HT-29 (cell line): ENCODE measurements at places on chromosomes 6 and 20. TPM values are rescaled to one million over a fixed set of nuclear protein-coding genes. Genes with fewer than 3 reads are reported as not detected.
A peak's percentile ranks its signal among the peaks of the same experiment; 100 is the strongest.

MYO6 gene
- 28.8 TPM in 2 replicates for total RNA-seq

POM121L2 gene
- total RNA-seq = not detected in 2 replicates

TP53TG5 gene
- 0.23 and 1.6 TPM in 2 replicates for total RNA-seq

SRSF12 gene
- not detected in 2 replicates for total RNA-seq

OR2H2 gene
- total RNA-seq = not detected in 2 replicates

TGM2 gene
- 253 and 254 TPM in 2 replicates for total RNA-seq

RIPPLY2 gene
- total RNA-seq = not detected in 2 replicates

TNFAIP3 gene
- 1.2 and 1.7 TPM in 2 replicates for total RNA-seq

TRIM40 gene
- not detected in 2 replicates for total RNA-seq

RUNX2 gene
- total RNA-seq = 5.1 and 6.8 TPM in 2 replicates

HUS1B gene
- total RNA-seq = 1.1 TPM in 1 of 2 replicates, not detected in the other

SMIM8 gene
- total RNA-seq = 1.2 and 1.5 TPM in 2 replicates

HLA-F gene
- total RNA-seq = 10.9 and 15.5 TPM in 2 replicates

GRCh38 chr6:142857233-142857761, 87.7 kb downstream of the HIVEP2 start:
- no peak for DNase-seq

DNA sequence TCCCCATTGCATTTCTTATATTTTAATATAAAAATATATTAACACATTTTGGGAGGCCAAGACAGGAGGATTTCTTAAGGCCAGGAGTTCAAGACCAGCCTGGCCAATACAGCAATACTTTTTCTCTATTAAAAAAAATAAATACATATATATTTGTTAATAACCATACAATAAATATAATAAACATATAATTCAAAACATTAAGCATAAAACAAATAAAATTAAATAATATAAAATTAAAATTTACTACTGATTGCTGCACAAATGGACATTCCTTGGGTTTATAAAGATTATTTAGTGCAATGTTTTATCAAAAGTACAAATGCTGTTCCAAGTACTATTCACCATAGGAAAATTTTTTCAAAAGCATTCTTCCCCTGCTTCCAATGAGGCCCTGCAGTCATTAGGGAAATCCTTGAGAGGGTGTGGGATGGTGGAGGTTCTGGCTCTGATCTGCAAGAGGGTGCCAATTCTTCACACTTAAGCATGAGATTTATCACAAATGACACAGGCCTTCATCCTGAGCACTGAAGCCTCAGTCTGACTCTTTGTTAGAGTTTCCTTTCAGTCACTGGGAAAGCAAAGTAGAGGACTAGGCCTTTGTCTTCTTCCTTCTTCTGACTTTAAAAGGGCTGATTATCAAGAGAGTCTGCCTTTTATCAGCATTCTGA, 596.7 kb downstream of the EPM2A start:
- no peak for DNase-seq

DNA sequence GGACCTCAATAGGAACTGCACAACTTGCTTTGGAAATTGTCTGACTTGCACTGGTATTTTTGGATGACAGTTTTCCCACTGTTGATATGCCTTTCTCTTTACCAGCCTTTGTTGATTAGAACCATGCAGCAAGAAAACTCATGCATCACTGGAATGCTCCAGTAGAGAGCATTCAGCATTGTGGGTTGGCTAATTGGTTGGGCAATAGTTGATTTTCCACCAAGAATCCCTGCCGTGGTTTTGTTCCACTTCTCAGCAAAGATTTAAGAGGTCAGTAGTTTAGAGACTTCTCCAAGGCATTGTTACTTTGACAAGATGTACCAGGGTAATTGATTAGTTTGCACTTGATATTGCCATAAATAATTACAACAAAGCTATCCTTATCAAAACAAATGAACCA, 260.0 kb downstream of the DHX35 start:
- DNase-seq = no peak

DNA sequence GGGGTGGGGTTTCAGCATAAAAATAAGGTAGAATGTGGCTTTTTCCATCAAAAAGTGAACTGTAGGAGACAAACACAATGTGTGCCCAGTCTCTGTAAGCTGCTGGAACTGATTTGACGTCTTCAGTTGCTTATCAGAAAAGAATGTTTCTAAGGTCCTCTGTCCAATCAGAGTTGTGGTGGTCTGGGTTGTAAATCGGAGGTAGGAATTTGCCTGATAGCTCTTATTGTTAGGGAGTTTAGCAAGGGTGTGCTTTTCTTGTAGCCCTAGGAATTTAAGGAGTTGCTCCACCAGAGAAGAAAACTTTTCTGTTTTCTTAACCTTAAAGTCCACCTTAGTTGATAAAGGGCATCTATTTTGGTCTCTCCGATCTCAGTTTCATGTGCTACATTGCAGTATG, 10.4 kb upstream of the SSTR4 start:
- no peak for DNase-seq

DNA sequence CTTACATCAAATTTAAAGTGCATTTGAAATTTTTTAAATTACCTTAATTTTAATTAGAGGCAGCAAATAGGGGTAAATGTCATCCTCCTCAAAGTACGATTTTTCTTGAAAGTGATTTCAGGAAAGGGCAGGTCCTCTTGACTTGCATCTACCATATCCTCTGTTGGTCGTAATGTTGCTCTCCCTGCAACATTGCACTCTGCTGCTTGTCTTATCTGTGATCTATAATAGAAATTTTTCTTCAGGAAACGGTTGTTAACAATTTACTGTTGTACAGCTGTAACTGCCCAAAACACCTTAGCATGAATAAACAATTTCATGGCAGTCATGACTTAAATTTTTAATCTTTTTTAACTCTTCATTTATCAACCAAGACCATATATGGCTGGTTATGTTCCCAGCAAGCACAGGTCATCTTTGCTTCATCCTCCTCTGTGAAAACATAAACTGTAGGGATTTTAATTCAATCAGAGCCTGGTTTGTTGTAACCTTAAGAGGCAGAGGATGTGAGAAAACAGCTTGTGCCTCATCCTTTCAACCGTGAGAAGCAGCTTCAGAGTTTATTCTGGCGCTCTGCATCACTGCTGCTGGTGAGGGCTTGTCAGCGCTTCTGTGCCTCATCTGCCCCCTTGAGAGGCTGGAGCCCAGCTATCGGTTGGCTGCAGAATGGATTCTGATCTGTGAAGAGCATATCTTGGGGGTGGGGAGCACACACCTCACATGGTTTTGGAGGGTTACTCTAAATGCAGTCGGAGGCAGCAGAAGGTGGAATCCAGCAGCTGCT, 56.0 kb downstream of the CTNNBL1 start:
- no peak for DNase-seq

DNA sequence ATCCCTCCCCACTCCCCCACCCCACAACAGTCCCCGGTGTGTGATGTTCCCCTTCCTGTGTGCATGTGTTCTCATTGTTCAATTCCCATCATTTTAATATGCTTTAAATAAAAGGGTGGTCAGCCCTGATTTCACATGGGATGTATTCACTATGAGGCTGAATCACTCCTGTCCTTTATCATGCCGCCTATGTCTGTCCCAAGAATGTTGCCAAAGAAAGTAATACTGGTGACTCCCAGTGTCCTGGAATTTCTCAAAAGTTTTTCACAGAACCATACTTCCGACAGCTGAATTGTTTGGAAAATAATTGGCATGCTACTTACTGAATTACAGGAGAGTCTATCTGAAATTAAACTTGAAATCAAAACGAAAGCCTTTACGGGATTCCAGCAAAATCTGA, 217.7 kb downstream of the HAO1 start:
- no peak for DNase-seq

- DNase-seq = no peak
Observed at GRCh38 chr6:160500639-160501038, 152.5 kb downstream of the SLC22A3 start.

DNA sequence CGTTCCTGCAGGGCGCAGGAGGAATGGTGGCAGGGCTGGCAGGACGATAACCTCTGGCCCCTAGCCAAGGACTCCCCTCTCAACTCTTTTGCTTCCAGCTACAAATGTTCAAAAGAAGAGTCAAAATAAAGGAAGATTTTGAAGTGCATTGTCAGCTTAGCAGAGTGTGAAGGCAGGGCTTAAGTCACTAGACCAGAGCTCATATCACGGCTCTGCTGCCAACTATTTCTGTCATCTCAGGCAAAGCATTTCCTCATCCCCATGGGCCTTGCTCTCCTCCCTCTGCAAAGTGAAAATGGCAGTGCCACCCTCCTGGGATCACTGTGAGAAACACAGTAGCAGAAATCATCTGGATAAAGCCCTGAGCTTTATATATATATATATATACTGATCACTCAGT, 36.7 kb downstream of the CFAP61 start:
- DNase-seq = no peak

DNA sequence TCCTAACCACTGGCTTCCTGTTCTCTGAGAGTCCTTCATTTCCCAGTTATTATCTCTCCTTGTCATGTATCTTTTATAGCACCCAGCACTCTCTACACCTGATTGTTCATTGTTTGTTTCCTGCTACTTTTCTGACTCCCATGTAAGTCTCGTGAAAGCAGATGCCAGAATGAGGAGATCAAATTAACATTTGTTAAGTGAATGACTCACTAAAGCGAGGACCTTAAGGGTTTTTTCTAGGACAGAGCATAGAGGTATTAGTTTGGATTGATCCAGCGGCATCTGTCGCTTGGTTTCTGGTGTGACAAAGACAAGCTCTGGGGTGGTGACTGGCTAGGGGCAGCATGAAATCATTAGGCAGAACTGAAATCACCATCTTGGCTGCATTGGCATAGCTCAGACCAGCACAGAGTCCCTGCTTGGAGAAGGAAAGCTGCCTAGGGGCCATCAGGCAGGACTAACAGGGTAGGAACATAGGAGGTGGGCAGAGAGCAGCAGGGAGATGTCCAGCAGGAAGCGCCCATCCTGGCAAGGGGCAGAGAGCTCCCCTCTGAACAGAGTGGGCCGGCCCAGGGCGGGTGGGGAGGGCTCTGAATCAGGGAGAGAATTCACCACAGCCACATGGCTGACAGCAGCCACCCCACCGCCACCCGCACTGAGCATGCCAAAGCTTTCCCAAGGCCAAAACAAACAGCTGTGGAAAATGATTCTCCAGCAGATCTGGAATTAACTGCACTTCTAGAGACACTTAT, 97.1 kb upstream of the CEP85L start:
- DNase-seq = no peak

GRCh38 chr6:88499845-88500699, 333.9 kb upstream of the CNR1 start:
- DNase-seq = no peak

DNA sequence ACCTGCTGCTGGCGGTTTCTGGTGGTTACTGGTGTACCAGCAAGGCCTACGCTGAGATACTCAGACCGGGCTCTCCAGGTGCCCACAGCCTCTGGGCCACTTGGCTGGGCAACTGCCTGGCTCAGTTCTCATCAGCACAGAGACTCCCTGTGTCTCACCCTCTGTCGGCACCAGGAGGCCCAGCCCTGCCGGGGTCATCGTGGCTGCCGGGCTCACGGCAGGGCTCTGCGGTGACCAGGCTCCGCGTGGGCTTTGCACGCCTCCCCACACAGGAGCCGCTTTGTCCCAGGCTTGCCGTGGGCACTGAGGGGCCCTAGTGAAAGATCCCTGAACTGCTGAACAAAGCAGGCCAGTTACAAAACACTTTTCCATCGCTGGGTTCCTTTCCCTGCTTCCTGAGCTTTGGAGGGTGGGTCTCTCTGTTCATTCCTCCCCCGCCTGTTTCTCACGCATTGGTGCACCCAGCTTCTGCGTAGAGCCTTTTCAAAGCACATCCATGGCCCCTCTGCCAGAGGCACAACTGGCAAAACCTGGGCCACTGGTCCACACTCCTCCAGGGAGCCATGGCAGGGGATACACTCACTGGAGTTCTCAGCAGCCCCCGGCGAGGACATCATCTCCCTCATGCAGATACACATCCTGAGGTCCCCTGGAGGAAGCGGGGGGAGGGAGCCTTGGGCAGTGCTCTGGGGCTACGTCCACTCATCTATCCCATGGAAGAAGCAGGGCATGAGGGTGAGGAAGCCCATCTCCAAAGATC, 117.0 kb downstream of the NFATC2 start:
- DNase-seq = no peak

- DNase-seq = peak; percentile 43
Observed at GRCh38 chr6:55445648-55446204, 118.5 kb downstream of the GFRAL start.

- peak; percentile 9 for DNase-seq
Observed at GRCh38 chr6:107075951-107076381, 39.3 kb downstream of the BEND3 start.

DNA sequence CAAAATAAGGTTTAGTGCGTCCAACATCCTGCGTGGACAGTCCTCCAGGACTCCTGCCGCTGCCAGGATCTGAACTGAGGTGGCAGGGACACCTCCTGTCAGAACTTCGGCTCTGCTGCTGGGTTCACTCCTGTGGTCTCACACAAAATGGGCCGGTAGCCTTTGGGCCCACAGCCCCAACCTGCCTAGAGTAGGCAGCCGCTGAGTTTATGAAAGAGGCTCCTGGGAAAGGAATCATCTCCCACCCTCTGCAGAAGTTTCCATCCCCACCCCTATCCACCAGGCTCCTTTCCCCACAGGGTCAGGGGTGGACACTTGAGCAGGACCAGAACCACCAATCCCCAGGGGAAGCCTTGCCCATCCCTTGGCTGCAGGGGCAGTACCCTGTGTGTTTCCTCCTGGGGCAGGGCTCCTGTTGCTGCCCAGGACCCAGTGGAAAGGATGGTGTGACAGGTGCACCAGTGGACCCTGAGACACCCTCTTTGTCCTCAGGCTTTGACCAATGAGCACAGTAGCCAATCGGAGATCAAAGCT, 2.1 kb upstream of the ABHD16B start:
- DNase-seq = no peak

- no peak for DNase-seq
Observed at GRCh38 chr6:14320332-14320731, 202.8 kb downstream of the CD83 start.

GRCh38 chr6:160036790-160037206, 67.9 kb downstream of the IGF2R start:
- no peak for DNase-seq

DNA sequence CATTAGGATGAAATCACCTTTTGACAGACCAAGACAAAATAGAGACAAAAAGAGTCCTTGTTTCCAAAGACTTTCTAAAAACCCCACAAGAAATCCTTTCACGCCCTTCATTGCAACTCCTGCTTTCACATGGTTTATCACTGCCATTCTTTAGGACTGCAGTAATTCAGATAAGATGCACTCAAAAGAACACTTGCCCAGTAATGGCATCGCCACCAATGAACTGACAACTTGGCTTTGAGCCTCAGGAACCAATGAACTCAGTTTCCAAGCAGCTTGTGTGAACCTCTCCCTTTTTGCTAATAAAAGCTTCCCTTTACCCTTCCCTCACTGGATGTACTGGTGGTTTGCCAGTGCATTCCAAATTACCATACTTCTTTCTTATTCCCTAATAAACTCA, 21.8 kb downstream of the OSTM1 start:
- DNase-seq = no peak

DNA sequence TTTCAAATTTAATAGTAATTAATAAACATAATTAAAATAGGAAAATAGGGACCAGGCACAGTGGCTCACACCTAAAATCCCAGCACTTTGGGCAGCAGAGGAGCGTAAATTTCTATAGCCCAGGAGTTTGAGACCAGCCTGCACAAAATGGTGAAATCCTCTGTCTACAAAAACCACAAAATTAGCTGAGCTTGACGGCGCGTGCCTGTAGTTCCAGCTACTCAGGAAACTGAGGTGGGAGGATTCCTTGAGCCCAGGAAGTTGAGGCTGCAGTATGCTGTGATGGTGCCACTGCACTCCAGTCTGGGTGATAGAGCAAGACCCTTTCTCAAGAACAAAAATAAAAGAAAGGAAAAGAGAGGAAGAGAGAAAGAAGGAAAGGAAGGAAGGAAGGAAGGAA, 1387.0 kb upstream of the ADGRB3 start:
- DNase-seq = no peak
